CD4-positive, alpha-beta T cell treated with Interleukin-6 for 4 hours (primary cell): ENCODE measurements at places on chromosomes 4 and X.
A peak's percentile ranks its signal among the peaks of the same experiment; 100 is the strongest.

DNA sequence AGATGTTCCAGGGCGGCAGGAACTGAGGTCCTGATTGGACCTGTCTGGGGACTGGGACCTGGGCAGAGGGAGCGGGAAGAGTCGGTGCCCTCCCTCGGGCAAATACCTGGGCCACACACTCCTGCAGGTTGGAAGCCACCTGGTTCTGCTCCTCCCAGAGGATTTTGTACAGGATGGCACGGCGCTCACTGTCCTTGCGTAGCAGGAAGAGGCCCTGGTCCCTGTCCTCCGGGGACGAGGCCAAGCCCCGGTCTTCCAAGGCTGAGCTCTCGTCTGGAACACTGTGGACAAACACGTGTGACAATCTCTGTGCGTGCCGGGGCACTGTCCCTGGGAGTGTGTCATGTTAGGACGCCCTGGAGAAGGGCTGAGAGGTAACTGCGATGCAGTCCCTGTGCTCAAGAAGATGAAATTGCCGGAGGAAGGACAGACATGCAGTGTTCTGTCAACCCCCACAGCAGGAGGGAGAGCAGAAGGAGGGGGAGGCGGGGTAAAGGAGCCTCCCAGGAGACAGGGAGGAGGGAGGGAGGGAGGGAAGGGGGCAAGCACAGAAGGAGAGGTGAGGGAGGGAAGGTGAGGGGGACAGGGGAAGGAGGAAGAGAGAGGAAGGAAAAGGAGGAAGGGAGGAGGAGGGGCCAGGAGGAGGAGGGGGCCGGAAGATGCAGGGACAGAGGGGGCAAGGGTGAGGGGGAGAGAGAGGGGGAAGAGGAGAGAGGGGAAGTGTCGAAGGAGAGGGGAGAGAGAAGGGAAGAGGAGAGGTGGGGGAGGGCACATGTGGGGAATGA, 29.0 kb downstream of the PDHA1 start:
- peak; percentile 16 for DNase-seq

DNA sequence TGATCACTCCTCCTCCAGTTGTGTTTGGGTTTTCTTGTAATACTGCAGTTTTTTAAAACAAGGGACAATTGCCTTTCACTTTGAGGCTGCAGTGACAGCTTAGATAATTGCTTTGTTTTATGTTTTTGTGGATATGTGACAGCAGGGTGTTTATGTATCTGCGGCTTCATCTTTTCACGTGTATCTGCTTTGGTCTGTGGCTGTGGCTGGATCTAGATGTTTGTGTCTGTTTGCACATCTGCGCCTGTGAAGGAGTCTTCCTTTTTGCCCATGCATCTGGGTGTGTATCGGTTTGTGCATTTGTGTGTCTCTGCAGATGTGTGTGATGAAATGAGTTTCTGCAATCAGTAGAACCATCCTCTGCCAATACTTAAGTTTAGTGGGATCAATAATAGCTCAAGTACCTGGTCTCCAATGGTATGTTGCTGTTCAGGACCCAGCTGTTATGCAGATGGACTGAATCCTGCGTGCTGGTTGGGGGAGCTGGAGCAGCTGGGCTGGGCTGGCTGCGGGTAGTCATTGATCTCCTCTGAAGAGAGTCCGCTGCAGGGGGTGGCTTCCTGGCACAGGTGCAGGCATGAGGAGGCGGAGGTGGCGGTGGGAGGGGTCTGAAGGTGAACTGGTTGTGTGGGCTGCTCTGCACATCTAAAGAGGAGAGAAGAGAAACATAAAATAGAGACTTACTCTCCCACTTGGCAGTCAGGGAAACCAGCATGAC, 390.3 kb downstream of the SH2D1A start:
- DNase-seq = peak; percentile 77

DNA sequence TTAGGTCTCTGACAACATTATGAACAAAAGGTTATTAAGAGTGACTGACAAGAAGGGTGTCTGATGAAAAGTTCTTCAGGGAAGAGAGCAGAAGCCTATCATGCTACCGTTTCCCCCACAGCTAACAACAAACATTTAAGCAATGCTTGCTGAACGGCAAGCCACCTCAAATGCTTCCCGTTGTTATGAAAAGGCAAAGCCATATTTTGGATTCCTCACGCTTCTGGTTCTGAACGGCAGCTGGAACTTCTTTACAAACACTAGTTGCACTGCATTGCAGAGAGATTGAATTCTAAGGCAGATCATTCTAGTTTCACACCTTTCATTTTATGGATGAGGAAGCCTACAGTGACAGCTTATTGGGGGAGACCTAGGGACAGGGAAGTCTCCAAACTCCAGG, 48.6 kb upstream of the NAP1L5 start:
- no peak for DNase-seq

GRCh38 chrX:3244955-3245354, 101.5 kb downstream of the MXRA5 start:
- DNase-seq = no peak

DNA sequence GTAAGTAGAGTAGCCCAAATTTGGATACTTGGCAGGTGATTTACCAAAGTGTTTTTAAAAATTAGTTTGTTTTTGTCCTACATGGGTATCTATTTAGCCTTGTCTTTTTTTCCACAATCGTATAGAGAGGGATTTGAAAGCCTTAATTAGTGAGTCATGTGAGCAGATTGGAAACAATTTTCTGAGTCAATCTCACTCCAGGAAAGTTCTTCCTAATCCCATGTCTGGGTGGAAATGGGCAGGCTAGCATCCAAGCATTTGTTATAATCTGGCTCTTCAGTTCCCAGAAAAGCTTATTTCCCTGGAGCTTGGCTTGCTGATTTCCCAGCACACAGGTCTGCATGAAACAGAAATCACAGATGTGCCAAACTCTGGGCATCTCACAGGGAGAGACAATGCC, 426.9 kb upstream of the BOD1L1 start:
- no peak for DNase-seq

GRCh38 chr4:166518776-166519175, 645.7 kb downstream of the TLL1 start:
- DNase-seq = no peak

- DNase-seq = no peak
These were observed 1.7 kb upstream of the CNOT6L start for GRCh38 chr4:77820649-77821561.

- DNase-seq = no peak
These were observed 143.9 kb downstream of the PDGFRA start for GRCh38 chr4:54372951-54373350.

DNA sequence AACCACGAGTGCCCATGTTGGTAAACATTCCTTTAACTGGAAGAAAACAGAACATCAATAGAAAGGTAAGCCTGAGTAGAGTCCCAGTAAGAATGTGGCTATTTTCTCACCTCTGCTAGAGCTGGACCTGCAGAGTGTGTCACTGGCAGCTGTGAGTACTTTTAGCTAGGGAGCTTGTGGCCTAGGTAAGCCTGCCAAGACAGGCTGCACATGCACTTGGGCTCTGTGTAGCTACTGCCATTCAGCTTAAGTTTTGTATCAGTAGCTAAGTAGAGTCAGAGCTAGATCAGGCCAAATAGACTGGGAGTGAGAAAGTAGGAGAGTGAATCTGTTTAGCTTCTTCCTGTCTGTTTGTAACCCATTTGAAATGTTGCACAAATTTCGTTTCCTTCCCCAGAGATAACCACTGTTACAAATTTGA, 35.3 kb downstream of the RBPJ start:
- no peak for DNase-seq

- DNase-seq = no peak
These were observed 8.5 kb downstream of the PTTG2 start for GRCh38 chr4:37968747-37969146.

DNA sequence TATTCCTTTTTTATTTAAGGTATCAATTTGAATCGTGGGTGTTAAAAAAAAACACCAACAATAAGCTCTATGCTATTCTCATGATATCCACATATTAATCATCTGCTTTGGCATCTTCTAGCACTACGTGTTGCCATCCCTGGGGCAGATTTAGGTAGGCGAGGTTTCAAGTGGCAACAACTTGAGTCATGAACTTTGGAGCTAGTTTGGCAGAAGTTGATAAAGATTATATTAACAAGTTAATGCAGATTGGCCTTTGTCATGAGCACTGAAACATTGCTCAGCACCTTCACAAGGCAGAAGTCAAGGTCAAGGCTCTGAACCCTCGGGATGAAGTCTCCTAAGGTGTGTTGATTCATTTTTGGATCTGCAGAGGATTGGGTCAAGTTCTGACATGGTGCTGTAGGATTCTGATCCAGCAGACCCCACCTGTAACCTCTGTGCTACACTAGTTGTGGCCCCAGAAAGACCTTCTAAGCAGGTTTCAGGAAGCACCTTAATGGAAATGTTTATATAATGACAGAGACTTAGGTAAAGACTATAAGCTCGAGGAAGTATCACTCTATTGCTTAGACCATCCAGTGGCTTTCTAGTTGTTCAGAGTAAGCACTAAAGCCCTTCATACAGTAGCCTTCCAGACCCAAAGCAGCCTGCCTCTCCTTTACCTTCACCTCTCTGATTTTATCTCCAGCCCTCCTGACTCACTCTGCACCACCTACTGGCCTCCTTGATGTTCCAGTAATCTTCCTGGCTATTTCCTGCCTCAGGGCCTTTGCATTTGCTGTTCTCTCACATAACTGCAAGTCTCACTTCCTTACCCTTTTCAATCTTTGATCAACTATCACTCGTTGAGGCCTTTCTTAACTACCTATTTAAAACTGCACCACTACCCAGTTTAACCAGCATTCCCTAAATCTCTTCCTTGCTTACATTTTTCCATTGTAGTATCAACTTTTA, 117.0 kb upstream of the SLC4A4 start:
- DNase-seq = no peak

GRCh38 chrX:7216981-7217587, 69.1 kb upstream of the PUDP start:
- DNase-seq = no peak

- DNase-seq = no peak
These were observed 45.2 kb upstream of the RPA4 start for GRCh38 chrX:96838537-96838936.

DNA sequence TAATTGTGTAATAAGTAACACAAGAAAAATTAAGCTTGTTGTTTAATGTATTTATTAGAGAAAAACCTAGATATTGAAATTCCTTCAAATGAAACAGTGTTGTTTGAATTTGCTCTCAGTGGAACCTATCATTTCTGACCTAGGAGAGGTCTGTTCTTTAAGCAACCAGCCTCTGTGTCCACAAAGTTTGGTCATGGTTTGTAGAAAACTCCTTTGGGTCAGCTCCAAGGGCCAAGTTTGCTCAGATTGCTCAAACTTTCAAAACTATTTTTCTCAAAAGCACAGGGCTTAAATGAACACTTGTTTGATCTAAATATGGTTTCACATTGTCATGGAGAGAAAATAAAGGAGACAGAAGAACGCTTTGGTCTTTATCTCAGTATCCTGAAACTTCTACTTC, 29.6 kb upstream of the RPL34 start:
- DNase-seq = no peak

DNA sequence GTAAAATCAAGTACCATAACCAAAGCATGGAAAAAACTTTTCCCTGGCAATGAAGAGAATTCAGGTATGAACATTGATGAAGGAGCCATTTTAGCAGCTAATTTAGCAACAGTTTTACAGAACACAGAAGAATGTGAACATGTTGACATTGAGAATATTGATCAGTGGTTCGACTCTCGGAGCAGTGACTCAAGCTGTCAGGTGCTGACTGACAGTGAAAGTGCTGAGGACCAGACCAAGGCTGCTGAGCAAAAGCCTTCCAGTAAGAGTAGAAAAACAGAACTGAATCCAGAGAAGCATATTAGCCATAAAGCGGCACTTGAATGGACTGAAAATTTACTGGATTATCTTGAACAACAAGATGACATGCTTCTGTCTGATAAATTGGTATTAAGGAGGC, 2.8 kb downstream of the TIGD2 start:
- no peak for DNase-seq

DNA sequence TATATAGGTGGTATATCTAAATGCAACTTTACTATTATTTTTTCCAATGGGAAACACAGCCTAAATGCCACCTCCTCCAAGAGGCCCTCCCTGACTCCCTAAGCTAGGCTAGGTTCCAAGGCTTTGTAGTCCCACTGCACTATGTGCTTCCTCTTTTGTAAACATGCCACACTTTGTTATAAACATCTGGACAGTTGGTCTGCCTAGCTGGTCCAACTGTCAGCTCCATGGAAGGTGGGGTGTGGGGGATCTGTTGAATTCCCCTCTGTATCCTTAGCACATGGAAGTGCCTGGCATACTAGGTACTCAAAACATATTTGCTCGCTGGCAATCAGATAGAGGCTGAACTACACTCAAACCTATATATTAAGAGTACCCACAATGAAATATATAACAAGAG, 63.4 kb downstream of the SLC9A7 start:
- DNase-seq = no peak

DNA sequence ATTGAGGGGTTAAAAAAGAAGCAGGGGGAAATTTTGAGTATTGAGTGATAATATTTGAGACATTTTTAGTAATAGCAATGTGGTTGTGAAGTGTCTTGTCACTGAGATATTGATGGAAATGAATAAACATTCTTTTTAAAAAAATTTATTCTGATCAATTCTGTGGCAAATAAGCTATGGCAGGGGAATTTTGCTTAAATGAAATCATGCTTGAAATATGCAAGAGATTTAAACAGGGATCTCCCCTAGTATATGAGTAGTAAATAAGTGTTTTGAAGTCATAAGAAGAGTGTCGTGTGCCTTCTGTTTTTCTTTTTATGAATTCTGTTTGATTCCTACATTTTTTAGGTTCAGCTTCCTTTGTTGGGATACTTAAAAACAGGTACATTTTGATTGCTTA, 23.2 kb downstream of the IL15 start:
- DNase-seq = no peak

DNA sequence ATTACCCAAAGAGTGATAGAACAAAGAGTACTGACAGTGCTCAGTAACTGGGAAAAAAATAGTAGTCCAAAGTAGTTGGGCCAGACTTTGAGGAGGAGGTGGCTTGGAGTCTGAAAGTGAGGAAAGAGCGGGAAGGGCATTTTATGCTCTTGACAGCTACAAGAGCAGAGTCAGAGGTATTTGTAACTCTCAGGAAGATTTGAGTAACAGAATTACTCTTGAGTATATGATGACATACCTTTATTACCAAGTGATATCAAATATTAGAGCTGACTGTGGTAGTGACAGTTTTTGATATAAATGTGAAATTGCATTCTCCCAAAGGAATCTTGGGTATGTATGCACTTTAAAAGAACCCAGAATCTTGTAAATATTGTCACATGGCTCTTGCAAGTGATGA, 2.2 kb downstream of the SLAIN2 start:
- no peak for DNase-seq

DNA sequence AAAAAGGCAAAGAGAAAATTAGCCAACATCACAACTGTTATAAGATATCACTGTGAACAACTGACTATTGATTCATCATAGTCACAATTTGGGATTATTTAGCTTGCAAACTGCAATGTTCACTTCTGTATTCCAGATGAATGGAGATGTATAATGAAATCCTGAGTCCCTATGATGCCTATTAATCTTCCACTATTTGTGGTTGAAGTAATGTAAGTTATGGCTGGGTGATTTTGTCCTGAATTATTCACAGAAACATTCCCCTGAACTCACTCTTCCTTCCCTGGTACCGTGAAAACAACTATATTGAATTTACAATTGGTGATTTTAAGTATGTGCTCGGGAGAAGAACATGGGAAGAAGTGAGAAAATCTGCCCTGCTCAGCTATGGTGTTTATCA, 50.8 kb upstream of the NPFFR2 start:
- no peak for DNase-seq
